ENCODE measurements at places on chromosomes 4 and X.

DNA sequence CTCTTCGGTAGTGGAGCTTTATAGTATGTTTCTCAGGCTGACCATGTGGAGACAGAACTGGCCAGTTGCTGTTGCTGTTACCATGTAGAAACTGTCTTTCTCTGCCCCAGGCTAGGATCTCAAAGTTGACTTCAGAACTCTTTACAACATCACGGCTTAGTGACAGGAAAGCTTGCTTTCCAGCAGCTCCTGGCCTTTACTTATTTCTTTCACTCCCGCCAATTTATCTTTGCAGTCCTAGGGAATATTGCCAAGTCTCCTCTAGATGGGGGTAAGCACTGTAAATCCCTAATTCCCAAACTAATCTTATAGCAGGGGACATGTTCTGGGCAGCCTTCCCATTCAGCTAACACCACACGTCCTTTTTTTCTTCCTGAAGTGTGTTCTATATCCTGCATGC is 631.6 kb downstream of the SPRY1 start:
- DNase-seq: no peak

GRCh38 chr4:26822546-26822945 is 38.1 kb upstream of the STIM2 start:
- DNase-seq: no peak

DNA sequence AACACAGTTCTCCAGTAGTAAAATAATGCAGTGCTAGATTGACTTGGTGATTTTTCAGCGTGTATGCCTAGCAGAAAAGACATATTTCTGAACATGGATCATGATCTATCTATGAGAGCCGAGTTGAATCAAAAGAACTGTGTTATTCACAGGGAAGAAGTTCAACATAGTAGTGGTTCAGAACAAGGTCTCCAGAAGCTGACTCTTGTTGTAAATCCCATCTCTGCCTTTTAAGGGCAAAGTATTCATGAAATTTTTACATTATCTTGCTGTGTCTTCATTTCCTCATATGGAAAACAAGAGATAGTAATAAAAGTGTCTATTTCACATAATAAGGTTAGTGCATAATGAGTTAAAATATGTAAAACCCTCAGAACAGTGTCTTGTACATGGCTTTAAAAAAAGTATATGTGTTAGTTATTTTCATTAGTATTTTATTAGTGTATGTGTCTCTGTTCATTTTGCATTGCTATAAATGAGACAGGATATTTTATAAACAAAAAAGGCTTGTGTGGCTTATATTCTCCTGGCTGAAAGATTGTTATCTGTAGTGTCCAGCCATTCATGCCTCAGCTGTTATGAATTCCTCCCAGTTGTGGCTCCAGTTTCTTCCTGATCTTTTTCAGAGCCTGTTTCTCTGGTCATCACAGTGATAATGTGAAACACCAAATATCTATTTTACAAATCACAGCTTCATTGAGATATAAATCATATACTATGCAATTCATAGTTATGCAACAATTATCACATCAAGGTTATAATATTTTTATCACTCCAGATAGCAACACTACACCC is 1351.2 kb downstream of the STIM2 start:
- DNase-seq: no peak

GRCh38 chr4:14152834-14153519 is 525.5 kb upstream of the BOD1L1 start:
- DNase-seq: no peak

DNA sequence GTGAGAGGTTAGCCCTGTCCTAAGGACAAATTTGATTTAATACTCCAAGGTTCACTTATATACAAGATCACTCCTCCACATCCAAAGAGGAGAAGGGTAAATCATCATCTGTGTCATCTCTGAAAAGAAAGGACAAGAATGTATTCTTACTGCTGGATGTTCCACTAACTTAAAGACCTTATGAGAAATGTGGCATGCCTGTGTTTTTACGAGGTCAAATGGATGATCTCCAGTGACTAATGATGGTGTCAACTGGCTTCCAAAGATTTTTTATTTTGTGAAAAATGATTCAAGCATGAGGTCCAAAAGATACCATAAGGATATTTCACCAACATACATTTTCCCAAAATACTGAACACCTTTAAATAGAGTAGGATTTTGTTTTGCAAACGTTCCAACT is 143.4 kb downstream of the PTCHD1 start:
- DNase-seq: no peak

DNA sequence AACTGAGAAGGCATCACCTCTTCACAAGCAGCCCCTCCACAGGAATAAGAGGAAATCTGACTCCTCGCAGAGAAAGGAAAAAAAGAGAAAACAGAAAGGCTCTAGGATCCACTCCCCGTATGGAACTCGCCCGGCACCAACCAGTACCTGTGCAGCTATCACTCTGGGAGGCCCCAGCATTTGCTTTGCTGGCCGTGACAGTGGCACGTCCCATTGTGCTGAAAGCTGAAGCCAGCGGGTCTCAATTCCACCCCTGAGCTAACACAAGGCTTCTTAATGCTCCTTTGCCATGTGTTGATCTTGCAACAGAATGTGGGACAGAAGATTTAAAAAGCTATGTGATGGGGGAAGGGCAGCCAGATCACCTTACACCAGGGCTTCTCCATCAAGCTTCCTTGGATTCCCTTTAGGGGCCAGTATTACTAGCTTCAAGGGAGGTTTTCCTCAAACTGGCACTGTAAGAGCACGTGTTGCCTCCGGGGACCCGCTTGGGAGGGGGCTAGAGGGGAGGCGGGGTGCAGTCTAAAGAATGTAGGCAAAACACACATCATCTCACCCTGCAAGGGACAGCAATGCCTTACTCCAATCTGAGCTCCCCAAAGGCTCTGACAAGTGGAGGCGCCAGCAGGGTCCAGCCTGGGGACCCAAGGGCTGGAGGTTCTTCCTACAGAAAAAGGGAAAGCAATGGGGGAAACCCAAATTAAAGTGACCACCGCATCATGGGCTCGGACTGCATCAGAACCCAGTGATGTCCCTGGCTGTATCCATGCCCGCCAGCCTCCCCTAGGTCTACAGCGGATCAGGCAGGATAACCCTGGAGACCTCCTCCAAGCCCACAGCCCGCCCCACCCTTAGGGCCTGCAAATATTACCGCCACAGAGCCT is 1.2 kb downstream of the USP46 start:
- no peak for DNase-seq

- DNase-seq: no peak
Observed at GRCh38 chrX:13101441-13102139, 57.2 kb upstream of the FAM9C start.
